ENCODE measurements at places on chromosomes 1 and 21. TPM values are rescaled to one million over a fixed set of nuclear protein-coding genes. Genes with fewer than 3 reads are reported as not detected.

LCE2C gene
- total RNA-seq: not detected

DNA sequence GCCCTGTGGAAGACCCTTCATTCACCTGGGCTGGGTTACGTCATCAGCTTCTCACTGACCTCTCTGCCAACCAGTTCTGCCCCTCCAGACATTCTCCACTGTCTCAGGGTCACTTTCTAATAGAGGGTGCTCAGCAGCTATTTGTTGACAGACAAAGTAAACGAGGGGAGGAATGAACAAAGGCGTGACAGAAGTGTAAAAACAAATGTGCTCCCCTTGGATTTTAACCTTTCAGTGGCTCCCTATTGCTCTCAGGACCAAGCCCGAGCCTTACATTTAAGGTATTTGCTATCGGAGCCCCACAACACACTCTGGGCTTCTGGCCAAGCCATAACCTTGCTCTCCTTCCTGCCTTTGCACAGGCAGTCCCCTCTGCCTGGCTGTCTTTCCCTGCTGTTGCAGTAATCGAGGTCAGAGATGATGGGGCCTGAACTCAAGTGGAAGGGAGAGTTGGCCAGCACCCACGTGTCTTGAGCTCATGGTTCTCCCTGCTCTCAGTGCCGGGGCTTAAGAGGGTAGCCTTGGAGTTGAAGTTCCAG, 9.3 kb upstream of the MARCKSL1 start:
- DNase-seq: no peak

OR2T2 gene
- not detected for total RNA-seq

- DNase-seq: no peak
These were observed 31.9 kb upstream of the COL6A2 start for GRCh38 chr21:46065914-46066551.

- no peak for DNase-seq
These were observed 241.2 kb downstream of the SETD4 start for GRCh38 chr21:35819134-35819533.

AMIGO1 gene
- 33.3 TPM for total RNA-seq

DNA sequence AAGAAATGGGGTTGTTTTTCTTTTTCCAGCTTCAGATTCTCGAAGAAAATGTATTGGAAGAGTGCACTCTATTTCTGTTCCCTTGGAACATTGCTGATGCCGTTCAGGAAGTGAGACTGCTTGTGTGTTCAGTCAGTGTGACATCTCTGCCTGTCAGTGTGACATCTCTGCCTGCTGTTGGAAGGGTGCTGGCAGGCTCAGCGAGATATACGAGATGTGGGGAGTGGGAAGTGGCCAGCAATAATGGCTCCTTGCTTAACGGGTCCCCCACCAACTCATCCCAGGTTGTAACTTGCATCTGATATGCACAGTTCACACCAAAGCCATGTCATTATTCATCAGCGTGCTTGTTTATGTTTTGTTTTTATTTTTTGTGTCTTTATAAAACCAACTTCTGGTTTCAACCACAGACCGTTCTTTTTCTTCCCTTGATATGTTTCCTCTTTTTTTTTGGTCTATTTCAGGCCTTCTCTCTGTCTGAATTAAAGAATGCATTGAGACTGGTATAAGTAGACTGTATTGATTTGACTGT, 145.4 kb downstream of the GALNT2 start:
- DNase-seq: no peak

- no peak for DNase-seq
These were observed 24.4 kb upstream of the DOCK7 start for GRCh38 chr1:62712336-62713243.

GRCh38 chr21:32065654-32066053, 192.8 kb downstream of the HUNK start:
- DNase-seq: no peak

CFAP141 gene
- not detected for total RNA-seq

DNA sequence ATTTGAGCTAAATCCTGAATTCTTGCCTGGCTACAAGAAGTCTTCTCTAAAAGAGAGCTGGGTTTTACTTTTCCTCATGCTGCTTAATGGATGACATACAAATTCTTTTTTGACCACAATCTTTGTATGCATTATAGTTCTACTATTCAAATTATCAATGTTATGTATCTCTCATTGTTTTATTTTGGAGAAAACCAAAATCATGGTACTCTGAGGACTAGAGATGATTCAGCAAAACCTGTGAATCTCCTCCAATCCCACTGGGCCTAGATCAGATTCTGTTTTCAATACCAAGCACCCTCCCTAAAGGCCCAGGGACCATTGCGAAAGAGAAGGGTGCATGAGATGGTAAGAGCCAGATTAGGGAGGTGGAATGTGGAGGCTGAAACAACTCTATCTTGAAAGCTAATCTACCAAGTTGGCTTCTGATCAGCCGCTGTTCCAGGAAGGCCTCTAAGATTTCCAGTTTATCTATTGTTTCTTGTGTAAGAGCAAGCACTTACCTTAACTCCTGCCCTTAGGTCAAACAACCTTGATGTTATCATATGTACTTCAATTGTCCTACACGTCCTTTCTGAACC, 547.2 kb downstream of the PLPP3 start:
- DNase-seq: no peak

GRCh38 chr1:226436855-226437491, 29.1 kb upstream of the PARP1 start:
- no peak for DNase-seq

ALPL gene
- not detected for total RNA-seq

TMEM234 gene
- 26.4 TPM for total RNA-seq
